ENCODE measurements at places on chromosomes 2 and 18.

GRCh38 chr2:219159771-219160185, 837 bp downstream of the NHEJ1 start:
- DNase-seq, result no peak

DNA sequence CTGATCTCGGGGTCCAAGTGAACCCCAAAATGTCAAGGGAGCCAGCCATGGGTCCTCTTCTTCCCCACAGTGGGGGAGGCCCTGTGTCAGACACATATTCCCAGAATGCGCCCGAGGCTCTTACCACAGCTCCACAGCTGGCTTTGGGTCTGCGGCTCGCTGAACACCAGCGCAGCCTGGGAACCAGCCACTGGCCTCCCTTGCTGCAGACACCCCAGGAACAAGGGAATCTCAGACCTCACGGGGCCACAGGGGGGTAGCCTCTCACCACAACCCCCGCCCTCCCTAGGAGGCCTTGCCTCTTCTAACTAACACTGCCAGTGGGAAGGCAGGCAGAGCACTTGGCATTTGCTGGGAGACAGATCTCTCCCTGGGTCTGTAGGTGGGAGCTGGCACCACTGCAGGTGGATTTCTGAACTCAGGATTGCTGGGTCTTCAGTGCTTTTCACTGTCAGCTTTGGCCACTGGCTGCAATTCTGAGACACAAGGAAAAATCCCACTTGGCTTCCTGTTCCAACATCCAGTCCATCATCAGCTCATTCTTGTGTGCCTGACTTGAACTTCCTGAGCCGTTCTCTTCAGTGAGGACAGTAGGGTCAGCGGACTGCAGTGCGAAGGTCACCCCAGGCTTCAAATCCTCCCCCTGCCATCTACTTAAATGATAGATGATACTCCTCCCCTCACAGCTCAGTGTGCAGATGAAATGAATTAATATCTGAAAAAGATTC, 128.7 kb downstream of the CAPN13 start:
- DNase-seq, result no peak

GRCh38 chr2:68214381-68214780, 38.0 kb downstream of the PPP3R1 start:
- no peak for DNase-seq

DNA sequence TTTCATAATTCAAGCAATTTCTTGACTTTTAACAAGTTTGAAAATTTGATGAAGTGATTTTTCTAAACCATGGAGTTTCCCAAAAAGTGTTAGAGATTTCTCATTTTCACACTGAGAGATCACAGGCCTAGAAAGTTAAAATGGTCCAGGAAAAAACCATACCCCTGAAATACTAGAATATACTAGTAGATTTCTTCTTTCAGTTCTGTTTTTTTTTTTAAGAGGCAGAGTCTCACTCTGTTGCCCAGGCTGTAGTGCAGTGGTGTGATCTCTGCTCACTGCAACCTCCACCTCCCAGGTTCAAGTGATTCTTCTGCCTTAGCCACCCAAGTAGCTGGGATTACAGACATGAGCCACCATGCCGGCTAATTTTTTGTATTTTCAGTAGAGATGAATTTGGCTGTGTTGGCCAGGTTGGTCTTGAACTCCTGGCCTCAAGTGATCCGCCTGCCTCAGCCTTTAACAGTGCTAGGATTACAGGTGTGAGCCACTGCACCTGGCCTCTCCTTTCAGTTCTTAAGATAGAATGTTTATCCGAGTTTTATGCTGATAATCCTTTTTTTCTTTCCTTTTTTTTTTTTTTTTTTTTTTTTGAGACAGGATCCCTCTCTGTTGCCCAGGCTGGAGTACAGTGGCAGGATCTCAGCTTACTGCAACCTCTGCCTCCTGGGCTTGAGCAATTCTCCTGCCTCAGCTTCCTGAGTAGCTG, 14.4 kb downstream of the MTHFD2 start:
- DNase-seq, result no peak
